ENCODE measurements at places on chromosomes 13 and 19.

DNA sequence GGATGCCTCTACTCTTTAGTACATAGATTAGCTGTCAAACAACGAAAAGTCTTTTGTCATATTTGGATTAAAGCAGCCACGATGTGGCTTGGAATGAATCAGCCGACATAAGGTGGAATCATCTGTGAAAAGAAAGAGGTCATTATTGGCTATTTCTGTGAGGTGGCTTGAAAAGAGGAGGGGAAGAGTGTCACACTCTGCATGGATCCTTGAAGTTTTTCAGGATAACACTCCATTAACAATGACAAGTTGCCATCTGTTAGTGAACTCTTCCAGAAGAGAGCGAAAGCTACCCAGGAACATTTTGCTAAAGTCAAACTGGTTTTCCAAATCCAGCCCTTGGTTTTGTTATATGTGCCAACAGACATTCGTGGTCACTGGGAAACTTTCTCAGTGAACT is 1604.8 kb downstream of the OLFM4 start:
- DNase-seq, result no peak

GRCh38 chr19:13014101-13014920 is 19.0 kb downstream of the NFIX start:
- no peak for DNase-seq

DNA sequence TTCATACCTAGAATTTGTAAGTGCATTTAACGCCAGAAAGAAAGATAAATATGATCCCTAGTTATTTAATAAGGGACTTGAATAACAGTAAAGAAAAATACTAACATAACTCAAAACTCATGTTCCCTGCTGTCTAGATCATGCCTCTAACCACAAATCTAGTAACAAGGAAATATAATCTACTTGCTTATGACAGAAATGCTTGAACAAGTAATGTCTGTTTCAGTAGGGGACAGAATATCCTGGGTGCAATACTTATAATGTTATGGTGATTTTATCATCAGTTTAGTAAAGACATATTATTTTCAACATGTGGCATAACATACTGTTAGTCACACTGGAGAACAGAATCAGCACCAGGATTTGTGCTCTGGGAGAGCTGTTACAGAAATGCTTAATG is 861.9 kb upstream of the SLITRK1 start:
- no peak for DNase-seq

- peak; percentile 18 for DNase-seq
These were observed 13.0 kb upstream of the JUND start for GRCh38 chr19:18294467-18294864.

GRCh38 chr13:38868870-38869269 is 121.8 kb downstream of the STOML3 start:
- no peak for DNase-seq

- no peak for DNase-seq
These were observed 1.3 kb downstream of the MAN2B1 start for GRCh38 chr19:12665281-12665573.

- DNase-seq, result no peak
These were observed 33.0 kb upstream of the VSTM2B start for GRCh38 chr19:29492769-29493168.

DNA sequence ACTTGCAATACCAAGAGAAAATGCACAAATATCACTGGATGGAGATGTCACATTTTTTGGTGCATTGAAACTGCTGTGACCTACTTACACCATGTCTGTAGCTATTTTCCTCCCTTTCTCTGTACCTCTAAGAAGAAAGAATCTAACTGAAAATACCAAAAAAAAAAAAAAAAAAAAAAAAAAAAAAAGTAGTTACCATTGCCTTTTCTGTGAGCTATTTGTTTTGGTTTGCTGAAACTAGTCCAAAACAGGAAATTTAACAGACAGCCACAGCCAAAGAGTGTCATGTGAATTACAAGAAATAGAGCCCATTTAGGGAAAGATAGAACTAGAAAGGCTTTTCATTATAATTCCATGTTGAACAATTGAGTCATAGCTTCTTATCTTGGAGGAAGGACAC is 37.3 kb downstream of the TNFSF13B start:
- DNase-seq, result no peak

GRCh38 chr13:106468207-106468606 is 67.3 kb downstream of the EFNB2 start:
- no peak for DNase-seq

- no peak for DNase-seq
These were observed 100.7 kb upstream of the FNDC3A start for GRCh38 chr13:48875047-48875446.

GRCh38 chr13:35858665-35859064 is 272.5 kb downstream of the DCLK1 start:
- no peak for DNase-seq

DNA sequence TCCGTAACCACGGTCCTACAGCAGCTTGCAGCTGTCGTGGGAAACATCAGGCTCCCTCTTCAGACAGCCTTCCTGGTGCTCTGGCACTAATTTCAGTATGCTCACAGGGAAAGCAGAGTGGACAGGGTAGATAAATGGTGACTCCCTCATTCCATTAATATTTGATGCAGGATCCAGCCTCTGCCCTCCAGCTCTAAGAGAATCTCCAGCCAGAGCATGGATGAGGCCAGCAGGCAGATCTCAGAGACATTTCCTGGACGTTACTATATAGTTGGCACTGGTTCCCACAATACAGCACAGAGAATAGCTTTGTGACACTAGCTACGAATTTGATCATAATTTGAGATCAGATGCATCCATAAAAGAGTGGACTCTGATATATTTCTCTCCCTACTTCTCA is 341.4 kb downstream of the LIG4 start:
- DNase-seq, result no peak

DNA sequence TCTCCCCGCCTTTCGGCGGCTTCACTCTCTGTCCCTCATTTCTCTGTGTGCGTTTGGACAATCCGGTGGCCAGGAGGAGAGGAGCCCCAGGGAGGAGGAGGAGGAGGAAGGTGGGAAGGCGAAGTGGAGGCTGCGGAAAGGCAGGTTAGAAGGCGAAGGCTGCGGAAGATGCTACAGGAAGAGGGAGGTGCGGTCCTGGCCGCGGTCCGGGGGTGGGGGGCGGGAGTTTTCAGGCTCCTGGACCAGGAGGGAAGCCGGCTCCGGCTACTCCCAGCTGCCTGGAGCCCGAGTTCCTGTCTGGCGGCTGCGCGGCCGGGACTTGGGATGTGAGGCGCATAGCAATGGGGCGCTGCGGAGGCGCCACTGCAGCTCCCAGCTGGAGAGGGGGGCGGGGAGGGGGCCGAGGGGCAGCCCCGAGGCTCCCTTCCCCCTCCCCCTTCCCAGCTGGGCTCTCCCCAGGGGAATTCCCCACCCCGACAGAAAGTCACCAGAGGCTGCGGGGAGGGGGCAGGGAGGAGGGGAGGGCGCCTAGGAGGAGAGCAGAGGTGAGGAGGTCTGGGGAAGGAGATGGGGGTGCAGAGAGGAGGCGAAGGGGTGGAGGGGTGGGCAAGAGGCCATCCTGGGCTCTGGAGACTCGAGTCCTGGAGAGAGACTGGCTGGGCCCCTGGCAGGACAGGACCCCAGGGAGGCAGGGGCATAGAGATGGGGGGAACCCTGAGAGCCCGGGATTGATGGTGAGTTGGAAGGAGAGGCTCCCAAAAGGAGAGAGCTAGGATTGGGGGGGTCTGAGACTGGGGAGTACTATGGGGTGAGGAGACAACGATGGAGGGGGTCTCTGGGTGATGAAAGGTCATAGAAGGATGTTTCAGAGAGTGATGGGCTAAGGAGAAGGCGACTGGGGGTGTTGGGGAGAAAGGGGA is 2.0 kb downstream of the LRRC4B start:
- no peak for DNase-seq

GRCh38 chr13:32983058-32983457 is 33.2 kb upstream of the KL start:
- DNase-seq, result no peak

- no peak for DNase-seq
These were observed 6.2 kb upstream of the USP12 start for GRCh38 chr13:27177852-27178251.

GRCh38 chr19:1266916-1267476 is 2.1 kb upstream of the CIRBP start:
- peak; percentile 11 for DNase-seq

DNA sequence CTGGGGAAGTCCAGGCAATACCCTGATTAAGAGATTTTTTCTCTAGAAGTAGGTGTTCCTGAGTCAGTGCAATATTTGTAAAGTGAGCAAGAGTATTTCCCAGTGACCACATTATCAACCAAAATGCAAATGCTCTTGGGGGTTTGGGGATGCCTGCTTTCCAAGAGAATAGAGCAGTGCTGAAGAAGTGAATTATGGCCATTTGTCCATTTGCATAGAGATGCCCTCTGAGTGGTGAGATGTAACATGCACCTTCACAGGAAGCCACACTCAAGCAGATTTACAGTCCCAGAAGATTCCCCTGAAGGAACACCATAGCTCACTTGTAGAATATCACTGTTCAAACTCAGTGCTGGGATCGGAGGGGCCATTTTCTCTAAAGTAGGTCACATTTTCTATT is 71.8 kb downstream of the TNFSF11 start:
- DNase-seq, result no peak
